ENCODE measurements at places on chromosomes 5 and 9.

GRCh38 chr5:115342590-115343377 lies 46.3 kb upstream of the CCDC112 start:
- DNase-seq, result no peak

- DNase-seq, result no peak
These were observed 40.9 kb upstream of the RXRA start for GRCh38 chr9:134285215-134285845.

GRCh38 chr9:14083366-14083765 lies 230.6 kb downstream of the NFIB start:
- no peak for DNase-seq

- no peak for DNase-seq
These were observed 215.5 kb downstream of the FANCC start for GRCh38 chr9:95102001-95102433.

DNA sequence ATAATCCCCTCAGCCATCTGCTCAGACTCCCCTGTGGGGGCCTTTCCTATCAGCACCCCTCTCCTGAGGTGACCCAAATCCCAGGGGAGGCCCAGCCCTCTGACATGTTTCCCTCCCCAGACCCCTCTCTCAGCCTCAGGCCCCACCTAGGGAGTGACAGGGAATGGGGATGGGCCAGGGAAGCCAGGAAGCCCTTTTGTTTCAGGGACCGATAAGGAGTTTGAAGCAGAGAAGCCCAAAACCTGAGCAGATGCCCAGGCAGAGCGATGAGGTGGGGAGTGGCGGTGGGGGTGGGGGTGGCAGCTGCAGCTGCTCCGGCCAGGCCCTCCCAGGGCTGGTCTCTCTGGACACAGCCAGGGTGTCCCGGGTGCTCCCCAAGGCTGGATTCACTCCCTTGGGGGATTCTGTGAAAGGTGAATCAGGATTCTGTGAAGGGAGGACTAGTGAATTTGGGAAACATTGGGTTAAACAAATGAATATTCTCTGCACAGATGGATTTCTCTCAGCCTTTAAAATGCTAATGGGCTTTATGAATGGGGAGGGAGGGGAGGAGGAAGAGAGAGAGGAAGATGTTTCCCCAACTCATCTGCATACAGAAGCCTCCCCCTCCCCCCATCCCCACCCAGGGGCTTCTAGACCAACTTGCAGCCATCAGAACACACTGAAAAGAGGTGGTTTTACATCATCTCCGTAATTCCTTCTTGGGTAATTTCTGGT lies 17.4 kb downstream of the AKNA start:
- DNase-seq, result no peak

DNA sequence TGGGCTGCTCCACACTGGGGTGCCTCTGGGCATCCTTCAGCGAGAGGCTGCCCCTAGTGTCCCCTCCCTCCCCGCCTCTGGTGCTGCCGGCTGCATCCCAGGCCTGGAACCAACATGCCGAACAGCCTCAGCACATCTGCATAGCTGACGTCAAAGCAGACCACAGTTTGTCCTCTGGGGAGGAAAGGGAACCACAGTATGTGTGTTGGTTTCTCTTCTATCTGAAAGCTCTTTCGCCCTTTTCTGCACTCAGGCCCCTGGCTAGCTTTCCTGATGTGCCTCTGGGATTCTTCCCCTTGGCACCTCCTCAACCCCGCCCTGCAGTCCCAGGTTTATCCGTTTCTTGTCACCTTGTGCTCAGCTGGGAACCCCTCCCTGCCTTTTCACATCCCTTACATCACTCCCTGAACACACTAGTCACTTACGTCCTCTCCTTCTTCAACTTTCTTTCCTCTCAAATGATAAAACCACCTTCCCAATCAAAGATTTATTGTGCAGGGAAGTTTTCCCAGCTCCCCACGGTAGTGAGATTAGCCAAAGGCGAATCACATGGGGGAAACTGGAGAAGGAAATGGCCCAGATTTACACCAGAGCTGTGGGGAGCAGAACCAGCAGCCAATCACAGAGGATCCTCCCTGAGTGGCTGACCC lies 35.5 kb upstream of the B4GALT1 start:
- DNase-seq, result no peak

GRCh38 chr5:158423623-158424200 lies 564.8 kb upstream of the CLINT1 start:
- DNase-seq, result no peak

GRCh38 chr5:55866485-55866884 lies 15.3 kb downstream of the IL31RA start:
- no peak for DNase-seq

- DNase-seq, result no peak
These were observed 14.5 kb upstream of the SLC2A6 start for GRCh38 chr9:133493428-133493827.

DNA sequence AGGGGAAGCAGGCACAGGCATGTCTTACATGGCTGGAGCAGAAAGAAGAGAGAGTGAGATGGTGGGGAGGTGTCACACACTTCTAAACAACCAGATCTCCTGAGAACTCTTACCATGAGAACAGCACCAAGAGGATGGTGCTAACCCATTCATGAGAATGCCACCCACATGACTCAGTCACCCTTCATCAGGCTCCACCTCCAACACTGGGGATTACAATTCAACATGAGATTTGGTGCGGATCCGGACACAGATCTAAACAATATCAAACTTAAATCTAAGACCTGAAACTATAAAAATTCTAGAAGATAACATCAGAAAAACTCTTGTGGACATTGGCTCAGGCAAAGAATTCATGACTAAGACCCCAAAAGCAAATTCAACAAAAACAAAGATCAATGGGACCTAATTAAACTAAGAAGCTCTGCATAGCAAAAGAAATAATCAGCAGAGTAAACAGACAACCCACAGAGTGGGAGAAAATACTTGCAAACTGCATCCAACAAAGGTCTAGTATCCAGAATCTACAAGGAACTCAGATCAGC lies 65.4 kb downstream of the SPATA31C2 start:
- no peak for DNase-seq

DNA sequence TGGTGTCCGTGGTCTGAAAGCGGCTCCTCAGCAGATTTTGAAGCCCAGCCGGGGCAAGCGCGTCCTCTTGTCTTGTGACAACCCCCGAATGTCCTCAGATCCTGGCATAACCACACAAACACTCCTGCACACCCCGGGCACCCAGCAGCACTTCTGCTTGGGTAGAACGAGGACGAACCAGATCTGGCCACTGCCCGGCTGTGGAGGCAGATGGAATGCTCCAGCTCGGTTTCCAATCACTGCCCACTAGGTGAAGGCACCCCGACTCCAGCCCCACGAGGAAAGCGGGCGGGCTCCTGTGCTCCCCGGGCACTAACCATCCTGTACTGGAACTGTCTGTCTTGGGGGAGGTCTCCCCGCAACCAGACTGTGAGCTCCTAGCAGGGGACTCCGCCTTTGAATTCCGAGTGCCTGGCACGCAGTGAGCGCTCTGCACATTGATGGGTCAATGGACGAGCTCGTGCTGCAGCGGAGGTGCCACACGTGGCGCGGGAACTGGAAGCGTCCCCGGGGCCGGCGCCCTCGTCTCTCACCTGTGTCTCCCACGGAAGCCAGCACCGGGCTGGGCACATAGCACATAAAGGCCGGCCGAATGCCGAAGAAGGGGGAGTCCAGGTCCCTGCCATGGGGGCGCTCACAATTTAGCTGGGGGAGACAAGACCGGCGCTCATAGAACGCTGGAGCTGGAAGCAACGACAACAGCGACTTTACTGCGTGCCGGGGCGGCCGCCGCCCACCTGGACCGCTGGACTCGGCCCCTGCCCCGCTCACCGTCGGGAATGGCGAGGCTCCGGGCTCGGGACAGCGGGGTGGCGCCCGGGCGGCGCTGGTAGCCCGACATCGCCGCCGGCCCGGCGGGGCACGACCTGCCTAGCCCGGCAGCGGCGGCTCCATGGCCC lies 608 bp downstream of the ENTR1 start:
- DNase-seq, result no peak

DNA sequence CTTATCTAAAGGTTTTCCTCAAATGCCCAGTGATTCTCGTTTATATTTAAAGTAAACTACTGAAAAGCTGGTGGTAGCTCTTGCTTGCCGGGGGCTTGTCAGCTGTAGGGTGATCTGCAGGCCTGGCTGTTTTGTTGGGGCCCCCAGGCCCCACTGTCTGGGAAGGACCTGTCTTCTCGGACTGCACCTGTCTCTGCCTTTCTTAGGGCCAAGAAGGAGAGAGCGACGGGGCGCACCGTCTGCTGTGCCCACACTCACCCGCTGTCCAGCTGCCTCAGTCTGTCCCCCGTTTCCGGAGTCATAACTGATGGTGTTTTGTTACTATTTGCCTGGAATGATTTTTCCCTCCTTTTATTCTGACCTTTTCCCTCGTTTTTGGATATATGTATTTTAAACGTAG lies 94.1 kb upstream of the CACNA1B start:
- no peak for DNase-seq

DNA sequence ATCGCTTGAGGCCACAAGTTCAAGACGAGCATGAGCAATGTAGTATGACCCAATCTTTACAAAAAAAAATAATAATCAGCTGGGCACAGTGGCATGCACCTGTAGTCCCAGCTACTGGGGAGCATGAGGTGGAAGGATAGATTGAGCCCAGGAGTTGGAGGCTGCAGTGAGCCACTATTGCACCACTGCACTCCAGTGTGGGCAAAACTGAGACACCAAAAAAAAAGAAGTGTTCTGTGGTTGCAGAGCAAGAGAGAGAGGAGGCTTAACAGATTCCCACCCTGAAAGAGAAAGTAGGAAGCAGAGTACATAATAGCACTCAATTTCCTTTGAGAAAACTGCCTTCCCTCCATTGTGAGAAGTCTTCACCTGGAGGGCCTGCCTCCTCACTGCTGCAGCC lies 52.6 kb downstream of the ALDH7A1 start:
- DNase-seq, result no peak

DNA sequence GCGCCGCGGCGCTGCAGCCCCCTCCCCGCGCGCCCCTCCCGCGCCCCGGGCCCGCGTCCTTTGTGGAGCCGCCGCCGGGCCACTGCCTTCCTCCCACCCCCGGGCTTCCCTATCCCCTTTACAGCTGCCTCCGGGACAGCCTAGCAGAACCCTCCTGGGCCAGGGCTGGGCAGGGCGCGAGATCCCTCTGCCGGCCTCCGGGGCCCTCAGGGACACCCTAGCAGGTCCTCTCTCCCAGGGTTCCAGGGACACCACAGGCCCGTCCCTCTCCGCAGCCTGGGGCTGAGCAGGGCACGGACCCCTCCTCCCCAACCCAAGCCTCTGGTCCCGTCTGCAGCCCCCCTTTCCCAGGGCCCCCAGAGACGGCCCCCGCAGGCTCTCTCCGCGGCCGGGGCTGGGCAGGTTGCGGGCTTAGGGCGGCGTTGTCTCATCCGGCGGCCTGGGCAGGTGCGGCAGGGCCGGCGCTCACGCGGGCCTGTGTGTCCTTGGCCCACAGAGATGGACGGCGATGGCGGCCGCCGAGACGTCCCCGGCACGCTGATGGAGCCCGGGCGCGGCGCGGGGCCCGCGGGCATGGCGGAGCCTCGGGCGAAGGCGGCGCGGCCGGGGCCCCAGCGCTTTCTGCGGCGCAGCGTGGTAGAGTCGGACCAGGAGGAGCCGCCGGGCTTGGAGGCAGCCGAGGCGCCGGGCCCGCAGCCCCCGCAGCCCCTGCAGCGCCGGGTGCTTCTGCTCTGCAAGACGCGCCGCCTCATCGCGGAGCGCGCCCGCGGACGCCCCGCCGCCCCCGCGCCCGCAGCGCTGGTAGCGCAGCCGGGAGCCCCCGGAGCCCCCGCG lies 710 bp downstream of the WNK2 start:
- peak; percentile 2 for DNase-seq

GRCh38 chr5:11277323-11277722 lies 516.3 kb upstream of the DAP start:
- DNase-seq, result no peak

- DNase-seq, result no peak
These were observed 63.8 kb downstream of the PBX3 start for GRCh38 chr9:125811002-125811401.

- no peak for DNase-seq
These were observed 90.6 kb upstream of the ADAMTS2 start for GRCh38 chr5:179435731-179436315.

DNA sequence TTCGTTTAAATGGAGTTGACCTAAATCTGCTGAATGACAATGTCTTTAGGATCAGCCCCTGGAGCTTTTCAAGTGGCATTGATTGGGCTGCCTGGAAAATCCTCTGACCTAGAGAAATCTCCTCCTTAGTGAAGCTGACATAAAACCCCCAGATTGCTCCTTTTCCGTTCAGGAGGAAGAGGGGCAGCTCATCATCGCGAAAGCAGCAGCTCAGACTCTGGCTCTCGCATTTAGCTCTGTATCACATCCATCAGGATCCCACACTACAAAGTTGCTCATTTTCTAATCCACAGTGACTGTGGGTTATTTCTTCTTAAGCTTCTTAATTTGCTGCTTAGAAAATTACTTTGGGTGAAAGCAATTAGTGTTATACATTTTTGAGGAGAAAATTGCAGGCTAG lies 373.7 kb downstream of the ENC1 start:
- DNase-seq, result no peak

DNA sequence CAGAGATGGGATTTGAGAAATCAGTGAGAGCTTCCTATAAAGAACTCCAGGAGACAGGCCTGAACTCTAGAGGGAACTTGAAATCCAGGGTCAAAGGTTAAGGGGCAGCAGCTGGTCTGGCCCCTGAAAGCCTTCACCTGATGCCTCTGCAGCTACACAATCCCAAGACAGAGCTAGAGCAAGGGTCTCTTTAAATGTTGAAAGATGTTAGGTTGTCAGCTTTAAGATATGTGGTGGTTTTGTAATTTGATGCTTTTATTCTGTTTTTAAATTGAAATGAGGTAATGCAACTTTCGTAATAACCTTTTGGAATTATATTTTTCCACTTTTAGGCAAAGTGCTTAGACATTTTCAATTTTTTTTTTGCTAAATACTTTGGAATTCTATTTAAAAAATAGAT lies 2.4 kb downstream of the SOWAHA start:
- DNase-seq, result no peak

DNA sequence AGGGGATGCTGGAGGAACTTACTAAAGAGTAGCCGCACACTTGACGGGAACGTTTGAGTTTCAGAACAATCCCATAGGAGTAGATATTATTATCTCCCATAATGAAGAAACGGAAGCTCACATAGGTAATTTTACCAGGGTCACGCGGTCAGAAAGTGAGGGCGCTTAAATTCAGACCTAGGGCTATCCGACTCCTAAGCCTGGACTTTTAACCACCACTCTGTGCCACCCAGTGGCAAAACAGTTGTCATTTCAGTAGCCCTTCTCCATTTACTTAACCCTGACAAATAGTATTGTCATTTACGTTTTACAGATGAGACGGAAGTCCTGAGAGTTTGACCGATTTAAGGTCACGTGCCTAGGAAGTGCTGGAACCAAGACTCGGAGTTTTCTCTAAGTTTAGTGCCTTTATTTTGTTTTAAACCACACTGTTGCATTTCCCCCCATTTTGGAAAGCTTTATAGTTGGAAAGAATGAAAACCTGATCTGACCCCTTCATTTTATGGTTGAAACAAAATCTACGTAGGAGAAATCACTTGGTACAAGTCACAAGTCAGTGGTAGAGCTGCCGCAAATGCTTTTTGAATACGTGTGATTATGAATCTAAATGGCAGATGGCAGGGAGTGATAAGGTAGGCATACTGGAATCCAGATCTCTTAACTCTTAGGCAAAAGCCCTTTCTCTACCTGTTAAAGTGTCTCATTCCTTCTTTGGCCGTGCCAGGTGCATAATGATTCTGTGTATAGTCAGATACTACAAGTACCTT lies 650 bp downstream of the MRRF start:
- no peak for DNase-seq
